Activated CD4-positive, alpha-beta memory T cell treated with anti-CD3 and anti-CD28 coated beads for 36 hours (primary cell): ENCODE measurements at places on chromosomes 12 and 14.

- DNase-seq = peak; percentile 85
Measured at GRCh38 chr14:60331201-60332045, 82.4 kb downstream of the PPM1A start.

GRCh38 chr12:96343347-96343954 is 56.8 kb downstream of the CDK17 start:
- no peak for DNase-seq

DNA sequence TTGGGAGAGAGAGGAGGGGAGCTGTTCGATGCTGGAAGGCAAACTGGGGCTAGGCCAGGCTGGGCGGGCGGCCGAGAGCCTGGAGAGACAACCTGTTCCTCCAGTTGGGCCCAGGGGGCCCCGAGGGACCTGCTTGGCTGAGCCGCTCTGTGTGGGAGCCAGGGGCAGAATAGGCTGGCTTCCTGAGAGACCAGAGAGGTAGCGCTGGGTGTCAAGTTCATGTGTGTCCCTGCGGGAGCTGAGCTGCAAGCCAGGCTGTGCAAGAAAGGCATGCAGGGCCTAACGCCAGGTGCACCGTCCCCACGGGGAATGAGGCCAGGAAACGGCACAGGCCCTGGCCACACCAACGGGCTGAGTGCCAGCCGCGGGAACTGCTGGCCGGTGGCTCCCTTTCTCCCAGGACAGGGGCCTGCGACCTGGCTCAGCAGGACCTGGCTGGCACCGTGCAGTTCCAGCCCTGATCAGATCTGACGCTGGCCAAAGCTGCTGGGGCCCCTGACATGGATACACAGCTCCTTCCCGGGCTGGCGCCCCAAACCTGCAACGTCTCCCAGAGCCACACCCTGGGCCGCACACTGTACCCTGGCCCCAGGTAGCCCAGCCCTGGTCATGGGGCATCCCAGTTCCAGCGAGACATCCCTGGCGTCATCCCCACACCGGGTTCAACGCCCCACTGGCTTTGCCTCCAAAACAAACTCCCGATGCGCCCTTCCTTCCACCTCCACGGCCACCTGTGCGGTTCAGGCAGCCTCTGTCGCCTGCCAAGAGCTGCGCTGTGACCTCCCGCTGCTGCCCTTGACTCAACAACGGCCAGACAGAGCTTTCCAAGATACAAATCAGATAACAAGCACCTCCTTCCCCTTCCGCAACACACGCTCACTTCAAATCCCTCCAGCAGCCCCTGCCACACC is 65.0 kb downstream of the RFLNA start:
- DNase-seq = no peak

DNA sequence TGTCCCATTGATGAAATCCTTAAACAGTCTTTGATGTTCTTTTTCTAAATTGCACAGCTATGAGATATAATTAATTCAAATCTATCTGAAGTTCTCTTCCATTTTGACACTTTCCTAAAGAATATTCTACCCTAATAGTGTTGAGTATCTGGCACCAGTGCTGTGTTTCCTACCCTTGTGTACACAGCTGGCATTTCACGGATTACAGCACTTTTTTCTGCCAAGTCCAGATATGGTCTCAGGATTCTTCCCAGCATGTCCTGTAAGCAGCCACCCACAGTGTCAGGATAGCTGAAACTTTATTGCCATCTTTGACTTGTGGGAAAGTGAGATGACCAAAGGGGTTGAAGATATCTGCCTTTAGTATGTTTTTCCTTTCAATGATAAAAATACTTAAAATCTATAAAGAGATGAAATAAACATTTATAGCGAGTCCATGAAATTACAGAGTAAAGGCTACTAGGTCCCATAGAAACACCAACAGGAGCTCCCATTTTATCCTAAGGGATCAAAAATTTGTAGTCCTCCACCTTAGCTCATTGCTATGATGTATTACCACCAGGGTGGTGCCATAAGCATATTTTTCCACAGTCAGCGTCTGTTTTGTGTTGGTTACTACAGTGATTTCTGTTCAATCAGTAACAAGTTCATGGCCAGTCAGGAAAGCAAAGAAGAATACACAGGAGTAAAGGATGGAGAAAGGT is 96.7 kb downstream of the TRHDE start:
- DNase-seq = no peak

DNA sequence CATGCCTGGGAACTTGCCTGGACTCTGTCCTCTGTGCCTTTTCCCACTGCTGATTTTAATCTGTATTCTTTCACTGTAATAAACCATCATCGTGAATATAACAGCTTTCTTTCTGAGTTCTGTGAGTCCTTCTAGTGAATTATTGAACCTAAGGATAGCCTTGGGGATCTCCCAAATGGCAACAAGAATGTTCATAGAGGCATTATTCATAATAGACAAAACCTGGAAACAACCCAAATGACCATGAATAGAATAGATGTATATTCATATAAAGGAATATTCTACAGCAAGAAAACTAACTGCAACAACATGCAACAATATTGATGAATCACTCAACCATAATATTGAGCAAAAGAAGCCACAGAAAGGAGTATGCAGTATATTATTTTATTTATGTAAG is 44.7 kb upstream of the CEP83 start:
- DNase-seq = no peak

DNA sequence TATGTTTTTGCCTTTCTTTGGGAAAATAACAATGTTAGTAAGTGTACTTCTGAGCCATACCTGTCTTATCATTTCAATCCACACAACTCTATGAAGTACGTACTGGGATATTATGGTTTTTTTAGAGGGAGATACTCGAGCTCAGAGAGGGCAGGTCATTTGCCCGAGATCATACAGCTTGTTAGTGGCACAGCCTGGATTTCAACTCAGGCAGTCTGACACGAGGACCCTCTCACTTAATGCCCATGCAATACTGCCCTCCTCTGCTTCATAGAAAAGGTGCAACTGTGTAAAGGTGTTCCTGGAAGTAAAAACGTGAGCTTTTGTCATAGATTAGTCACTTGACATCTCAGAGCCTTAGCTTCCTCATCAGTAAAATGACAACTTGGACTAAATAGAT is 128.0 kb downstream of the NDUFA12 start:
- peak; percentile 23 for DNase-seq
